ENCODE measurements at places on chromosomes 1 and 21. TPM values are rescaled to one million over a fixed set of nuclear protein-coding genes. Genes with fewer than 3 reads are reported as not detected.
A peak's percentile ranks its signal among the peaks of the same experiment; 100 is the strongest.

- no peak for DNase-seq
These were observed 113.3 kb downstream of the KIAA0319L start for GRCh38 chr1:35443768-35444518.

GRCh38 chr1:91924146-91924545, 25.1 kb upstream of the BRDT start:
- DNase-seq: no peak

- no peak for DNase-seq
These were observed 329.4 kb downstream of the AGBL4 start for GRCh38 chr1:49694251-49694827.

DNA sequence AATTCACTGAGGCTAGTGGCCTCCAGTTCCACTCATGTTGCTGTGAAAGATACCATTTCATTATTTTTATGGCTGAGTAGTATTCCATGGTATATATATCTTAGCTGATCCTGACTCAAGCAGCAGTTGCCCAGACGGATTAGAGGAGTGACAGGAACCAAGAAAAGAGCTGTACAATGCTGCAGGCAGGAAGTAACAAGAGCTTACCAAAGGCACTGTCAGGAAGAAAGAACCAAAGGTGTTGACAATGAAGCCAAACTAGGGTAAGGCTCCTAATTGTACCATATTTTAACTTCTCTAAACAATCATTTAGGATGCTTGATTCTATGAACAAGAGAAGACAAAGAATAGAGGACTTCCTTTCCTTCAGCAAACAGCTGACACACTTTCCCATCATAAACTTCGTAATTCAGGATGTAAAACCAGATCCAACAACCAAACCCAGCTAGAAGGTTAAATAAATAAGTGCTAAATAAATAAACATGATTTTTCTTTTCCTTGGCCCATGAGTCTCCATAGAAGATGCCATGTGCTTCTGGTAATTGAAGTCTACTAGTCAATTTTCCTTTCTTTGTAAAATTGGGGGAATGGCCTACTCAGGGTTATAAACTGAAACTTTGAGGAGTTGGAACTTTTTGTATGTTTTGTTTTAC, 248.2 kb upstream of the SGIP1 start:
- no peak for DNase-seq

DNA sequence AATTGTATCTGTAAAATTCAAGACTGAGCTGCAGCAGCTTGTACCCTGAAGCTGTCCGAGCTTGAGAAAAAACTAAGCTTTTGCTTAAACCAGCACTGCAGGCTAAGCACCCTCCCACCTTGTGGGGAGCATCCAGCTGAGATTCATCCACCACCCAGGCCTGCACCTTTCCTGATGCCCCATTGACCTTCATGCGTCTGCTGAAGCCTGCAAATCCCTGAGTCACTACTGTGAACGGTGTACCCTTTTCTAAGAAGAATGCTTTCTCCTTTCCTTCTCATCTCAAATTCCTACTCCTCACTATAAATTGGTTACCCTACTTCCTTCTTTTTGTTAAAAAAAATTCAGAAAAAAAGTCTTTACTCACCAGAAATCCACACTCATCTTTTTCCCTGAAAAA, 90.9 kb upstream of the RGS18 start:
- DNase-seq: no peak

GRCh38 chr1:55937840-55938375, 641.5 kb downstream of the PLPP3 start:
- no peak for DNase-seq

GRCh38 chr1:228978484-228979324, 243.4 kb downstream of the RHOU start:
- no peak for DNase-seq

DNA sequence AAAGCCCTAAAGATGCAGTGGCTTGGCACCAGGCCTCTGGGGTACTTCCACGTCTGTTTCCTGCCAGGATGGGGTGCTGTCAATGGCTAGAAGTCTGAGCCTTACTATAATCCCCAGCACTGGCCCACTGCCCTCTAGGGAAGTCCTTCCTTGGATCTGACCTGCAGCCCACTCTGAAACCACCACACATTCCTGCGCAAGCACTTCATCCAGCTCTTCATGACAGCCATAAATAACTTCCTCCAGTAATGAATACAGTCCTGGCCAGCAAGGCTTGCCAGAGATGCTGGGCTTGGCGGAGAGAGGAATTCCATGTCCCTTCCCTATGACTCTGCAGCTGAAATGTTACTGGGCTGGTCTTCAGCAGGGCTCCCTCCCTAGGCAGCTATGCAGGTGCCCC, 32.6 kb downstream of the ALPL start:
- no peak for DNase-seq

- DNase-seq: peak; percentile 60
These were observed 101.1 kb upstream of the SOD1 start for GRCh38 chr21:31558189-31558961.

- DNase-seq: no peak
These were observed 30.7 kb upstream of the WASF2 start for GRCh38 chr1:27520651-27521050.

DNA sequence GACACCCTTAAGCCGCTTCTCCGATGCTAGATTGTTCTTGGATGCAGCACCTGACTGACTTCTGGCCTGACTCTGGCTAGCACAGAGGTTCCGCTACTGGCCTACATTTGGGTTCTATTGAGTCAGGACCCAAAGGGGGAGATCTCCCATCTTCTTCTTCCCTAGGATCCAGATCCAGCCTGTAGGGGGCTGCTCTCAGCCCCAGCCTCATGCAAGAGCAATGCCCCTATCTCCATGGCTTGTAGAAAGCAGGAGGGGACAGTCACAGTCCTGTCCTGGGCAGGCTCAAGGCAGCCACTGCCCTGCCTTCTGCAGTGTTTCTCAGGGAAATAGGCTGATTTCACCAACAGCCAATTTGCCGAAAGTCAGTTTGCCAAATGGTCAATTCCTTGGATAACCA, 6.3 kb upstream of the ADAR start:
- DNase-seq: no peak

- DNase-seq: no peak
These were observed 215.4 kb upstream of the PROX1 start for GRCh38 chr1:213772128-213773063.

- DNase-seq: no peak
These were observed 6.7 kb upstream of the RAB3GAP2 start for GRCh38 chr1:220278991-220279390.

GRCh38 chr1:59138402-59138801, 158.5 kb upstream of the FGGY start:
- no peak for DNase-seq

- no peak for DNase-seq
These were observed 61.1 kb upstream of the GNG4 start for GRCh38 chr1:235710687-235711086.

- no peak for DNase-seq
These were observed 452 bp upstream of the EXOSC10 start for GRCh38 chr1:11100149-11100493.

- DNase-seq: no peak
These were observed 11.9 kb downstream of the ECE1 start for GRCh38 chr1:21278208-21278859.

DNA sequence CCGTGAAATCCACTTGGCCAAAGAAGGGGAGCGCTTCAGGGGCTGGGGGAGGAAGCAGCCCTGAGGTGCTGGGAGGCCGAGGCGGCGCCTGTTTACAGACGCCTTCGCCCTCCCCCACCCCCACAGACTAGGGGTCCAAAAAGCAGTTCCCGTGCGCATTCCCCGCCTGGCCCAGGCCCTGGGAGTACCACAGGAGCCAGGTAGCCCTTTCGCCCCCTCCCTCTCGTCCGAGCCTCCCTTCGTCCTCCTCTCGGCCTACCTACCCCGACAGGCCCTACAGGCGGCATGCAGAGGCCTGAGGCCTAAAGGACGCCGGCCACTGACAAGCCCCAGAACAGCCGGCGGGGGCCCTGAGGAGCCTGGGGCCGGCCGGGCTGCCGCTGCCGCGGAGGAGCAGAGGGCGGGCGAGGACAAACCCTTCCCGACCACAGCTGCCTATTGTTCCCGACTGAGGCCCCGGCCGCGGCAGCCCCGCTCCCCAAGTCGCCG, 522 bp downstream of the RC3H1 start:
- no peak for DNase-seq

DNA sequence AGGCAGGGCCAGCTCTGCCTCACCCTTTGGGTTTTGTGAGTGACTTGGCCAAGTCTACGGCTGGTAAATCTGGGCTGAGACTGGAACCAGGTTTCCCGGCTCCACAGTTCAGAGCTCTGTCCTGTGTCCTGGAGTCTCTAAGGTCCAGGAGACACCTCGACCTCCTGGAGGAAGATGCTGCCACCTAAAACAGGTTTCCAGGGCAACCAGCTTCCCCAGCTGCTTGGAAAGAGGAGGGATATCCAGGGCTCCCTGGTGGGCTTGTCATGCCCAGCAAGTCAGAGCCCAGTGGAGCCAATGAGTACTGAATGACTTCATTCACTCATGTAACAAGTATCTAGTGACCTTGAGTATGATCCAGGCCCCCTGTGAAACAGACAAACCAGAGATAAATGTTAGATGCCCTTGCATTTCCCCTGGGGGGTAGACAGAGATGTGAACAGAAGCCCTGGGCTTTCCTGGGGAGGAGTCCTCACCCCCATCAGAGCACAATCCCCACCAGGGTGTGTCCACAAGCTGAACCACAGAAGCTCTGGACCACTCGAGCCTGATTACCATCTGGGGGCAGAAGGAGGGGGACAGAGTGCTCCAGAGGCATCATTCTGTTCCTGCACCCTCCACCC, 181.2 kb upstream of the RAB4A start:
- DNase-seq: no peak

DNA sequence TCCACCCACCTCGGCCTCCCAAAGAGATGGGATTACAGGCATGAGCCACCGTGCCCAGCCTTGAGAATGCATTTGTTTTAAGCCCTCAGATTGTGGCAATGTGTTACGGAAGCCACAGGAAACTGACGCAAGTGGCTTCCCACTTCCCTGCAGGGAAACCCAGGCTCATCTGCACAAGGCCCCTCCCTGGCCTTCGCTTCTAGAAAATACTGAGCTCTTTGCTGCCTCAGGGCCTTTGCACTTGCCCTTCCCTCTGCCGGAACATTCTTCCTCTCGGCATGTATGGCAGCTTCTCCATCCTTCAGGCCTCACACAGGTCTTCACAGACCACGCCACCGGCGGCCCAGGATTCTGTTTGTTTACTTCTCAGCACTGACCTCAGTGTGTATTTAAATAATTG, 137.0 kb upstream of the TMEM51 start:
- DNase-seq: no peak

GRCh38 chr1:190759807-190760206, 282.1 kb upstream of the BRINP3 start:
- DNase-seq: no peak

DNA sequence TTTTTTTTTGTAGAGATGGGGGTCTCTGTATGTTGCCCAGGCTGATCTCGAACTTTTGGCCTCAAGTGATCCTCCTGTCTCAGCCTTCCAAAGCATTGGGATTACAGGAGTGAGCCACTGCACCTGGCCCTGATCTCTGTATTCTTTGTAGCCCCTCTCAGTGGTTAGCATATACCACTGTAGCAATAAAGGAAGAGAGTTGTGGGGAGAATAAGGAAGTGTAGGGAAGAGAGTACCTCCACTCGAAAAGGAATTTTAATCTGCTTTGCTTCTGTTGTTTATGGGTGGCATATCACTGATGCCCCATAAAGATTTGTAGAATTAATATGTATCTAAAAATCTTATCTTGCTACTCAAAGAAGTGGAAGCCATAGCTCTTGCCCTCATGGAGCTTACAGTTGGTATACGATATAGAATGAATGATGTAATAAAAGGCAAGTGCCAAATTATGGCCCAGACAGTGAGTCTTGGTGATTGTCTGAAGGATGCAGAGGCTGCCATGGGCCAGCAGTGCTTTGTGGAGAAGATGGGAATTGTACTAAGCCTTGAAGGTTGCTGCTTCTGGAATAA, 96.0 kb downstream of the CLIC6 start:
- DNase-seq: no peak

DNA sequence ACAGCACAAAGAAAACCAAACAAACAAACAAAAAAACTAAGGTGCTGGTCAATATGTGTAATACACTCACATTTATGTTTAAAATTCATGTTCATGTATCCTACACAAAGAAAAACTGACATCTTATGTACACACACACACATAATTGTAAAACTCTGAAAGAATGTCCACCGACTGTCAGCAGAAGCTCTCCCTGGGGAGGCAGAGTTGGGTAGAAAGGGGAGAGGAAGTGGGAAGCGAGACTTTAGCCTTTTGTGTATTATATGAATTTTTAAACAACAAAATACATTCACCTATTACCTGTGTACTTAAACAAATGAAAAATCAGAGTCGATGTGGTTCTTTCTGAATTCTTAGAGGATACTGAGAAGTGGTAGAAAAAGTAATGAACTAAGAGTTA, 88.3 kb downstream of the ABCA4 start:
- DNase-seq: no peak

- no peak for DNase-seq
These were observed 61.3 kb downstream of the SLC66A1 start for GRCh38 chr1:19373211-19374082.

GRCh38 chr1:91929250-91929649, 20.0 kb upstream of the BRDT start:
- DNase-seq: no peak

DNA sequence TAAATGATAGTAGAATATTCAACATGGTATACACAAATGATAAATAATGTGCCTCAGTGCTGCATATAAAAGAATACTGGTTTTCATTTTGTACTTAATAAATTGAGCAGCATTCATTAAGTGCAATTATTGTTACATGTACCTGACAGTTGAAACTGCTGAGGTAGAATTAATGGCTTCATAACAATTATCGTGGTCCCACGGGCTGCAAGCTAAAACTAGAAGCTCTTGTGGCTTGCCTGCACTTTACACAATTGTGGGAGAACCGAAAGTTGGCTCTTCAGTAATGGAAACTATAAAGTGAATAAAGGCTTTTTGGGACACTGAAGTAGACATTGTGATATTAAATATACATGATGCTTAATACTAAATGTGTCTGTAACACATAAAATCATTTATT, 23.2 kb downstream of the INSL5 start:
- DNase-seq: no peak

Gene AGO3
- 30.1 TPM for total RNA-seq

Gene CD5L
- not detected for total RNA-seq

Gene DCST2
- total RNA-seq: 1.4 TPM

Gene FMO5
- 0.46 TPM for total RNA-seq

Gene IFI44L
- total RNA-seq: 21.4 TPM

Gene DCST1
- total RNA-seq: not detected

Gene KPRP
- not detected for total RNA-seq

Gene SLC25A44
- 71.0 TPM for total RNA-seq

Gene KANK4
- total RNA-seq: not detected

Gene TSTD1
- total RNA-seq: 46.3 TPM

Gene CYP4X1
- total RNA-seq: not detected

Gene LMX1A
- total RNA-seq: not detected

Gene OR14K1
- total RNA-seq: not detected

Gene TACSTD2
- 0.21 TPM for total RNA-seq
